Fibroblast of lung (primary cell): ENCODE measurements at places on chromosomes 7 and 10. TPM values are rescaled to one million over a fixed set of nuclear protein-coding genes. Genes with fewer than 3 reads are reported as not detected.

PPP1R3A gene
- total RNA-seq, result not detected in 2 replicates

DNA sequence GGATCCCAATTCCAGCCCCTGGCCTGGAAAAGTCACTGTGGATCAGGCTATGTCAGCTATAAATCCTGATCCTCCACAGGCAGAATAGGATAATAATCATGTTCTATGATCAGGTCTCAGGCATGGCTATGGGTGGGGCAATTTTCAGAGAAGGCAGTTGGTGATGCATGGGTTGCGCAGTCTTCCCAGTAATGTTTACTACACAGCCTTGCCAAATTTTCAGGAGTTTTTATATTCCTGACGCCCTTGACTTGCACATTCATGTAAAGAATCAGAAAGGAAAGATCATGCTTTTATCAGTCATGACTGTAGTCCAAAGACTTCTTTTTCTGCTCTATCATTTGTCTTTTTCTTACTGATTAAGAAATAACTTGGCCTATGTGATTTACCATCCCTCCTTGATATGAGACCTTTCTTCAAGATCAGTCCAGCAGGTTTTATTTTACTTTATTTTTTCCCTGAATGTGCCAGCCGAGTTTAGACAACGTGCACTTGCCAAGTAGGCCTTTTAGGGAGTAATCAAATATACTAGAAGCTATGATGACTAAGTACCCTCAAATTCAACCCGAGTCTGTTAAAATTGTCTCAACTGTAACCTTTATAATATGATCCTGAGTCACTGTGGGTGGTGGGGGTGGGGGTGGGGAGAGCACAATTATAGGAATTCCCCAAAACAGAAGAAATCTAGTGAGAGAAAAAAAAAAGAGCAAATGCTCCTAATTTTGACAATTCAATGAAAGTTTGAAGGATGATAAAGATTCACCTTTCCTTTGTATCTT is 31.9 kb downstream of the ARL4A start:
- DNase-seq, result peak; percentile 86

GRCh38 chr7:20797042-20797461 is 10.4 kb upstream of the SP8 start:
- DNase-seq, result no peak

DNA sequence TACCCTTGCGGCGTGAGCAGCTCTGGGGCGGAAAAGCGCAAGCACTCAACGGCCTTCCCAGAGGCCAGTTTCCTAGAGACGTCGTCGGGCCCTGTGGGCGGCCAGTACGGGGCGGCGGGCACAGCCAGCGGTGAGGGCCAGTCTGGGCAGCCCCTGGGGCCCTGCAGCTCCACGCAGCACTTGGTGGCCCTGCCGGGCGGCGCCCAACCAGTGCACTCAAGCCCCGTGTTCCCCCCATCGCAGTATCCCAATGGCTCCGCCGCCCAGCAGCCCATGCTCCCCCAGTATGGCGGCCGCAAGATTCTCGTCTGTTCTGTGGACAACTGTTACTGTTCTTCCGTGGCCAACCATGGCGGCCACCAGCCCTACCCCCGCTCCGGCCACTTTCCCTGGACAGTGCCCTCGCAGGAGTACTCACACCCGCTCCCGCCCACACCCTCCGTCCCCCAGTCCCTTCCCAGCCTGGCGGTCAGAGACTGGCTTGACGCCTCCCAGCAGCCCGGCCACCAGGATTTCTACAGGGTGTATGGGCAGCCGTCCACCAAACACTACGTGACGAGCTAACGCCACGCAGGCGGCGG is 12.6 kb downstream of the TRIM8 start:
- DNase-seq, result no peak

DNA sequence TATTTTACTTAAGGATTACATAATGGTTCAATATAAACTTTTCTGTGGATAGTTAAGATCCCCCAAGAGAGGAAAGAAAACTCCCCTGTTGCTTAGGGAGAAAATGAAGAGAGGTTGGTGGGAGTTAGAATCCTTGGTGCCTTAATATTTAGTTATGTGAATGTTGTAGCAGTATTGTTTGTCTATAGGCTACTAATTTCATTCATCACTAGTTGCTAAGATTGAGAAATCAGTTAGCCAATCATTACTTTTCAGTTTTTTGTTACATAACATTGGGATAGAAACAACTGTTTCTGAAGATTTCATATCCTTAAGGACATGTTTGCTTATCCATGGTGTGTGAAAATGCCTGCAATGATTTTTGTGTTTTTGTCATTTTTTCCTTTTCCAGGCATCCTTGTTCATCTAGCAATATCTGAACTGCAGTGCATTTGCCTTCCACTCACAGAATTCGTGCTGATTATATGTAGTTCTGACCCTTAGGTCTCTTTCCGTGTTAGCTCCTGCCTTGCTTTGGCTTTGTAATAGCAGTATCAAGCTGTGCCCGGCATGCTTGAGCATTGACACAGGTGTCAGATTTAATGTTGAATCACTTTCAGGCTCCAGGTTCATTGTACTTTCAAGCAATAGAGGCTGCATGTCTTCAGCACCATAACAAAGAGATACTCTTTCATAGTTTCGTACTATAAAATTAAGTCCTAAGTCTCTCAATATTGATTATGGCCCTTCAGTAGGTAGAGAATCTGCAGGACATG is 85.0 kb downstream of the PODXL start:
- DNase-seq, result no peak

DNA sequence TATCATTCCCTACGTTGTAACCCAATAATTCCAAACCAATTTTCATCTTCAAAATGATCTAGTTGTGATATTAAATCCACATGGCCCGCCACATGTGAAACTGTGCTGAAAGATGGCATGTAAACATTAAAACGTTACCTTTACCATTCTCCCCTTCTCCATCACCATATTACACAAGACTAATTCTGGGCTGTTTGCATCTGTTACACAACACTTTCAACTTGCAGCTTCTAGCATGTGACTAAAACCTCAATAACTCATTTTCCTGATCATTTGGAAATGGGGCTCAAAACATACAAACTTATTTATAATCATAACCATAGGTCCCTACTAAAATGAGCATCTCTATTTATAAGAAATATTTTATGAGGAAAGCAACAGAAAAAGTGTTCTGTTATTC is 4.7 kb downstream of the MTERF1 start:
- DNase-seq, result peak; percentile 23

ZNF398 gene
- 5.9 and 7.3 TPM in 2 replicates for total RNA-seq

DNA sequence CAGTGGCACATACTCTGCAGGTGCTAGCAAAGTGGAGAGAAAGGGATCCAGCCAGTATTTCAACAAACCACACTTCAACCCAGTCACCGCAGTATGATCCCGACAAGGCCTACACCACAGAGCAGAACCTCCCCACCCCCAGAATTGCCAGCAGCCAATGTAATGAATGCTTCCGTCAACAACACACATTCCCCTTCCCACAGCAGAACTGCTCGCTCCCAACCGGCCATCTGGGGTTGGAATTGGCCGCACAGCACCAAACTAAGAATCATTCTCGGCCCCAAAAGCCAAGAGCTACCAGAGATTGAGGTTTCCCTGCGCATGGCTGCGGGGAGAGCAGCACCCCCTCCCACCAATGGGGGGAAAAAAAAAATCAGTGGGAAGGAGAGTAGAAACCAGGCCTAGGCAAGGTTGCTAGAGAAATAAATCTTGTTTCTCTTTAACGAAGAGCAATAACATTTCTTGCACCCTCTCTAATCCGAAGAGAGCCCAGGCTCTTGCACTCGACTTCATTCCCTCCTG is 1.1 kb downstream of the WASL start:
- peak; percentile 85 for DNase-seq

DNA sequence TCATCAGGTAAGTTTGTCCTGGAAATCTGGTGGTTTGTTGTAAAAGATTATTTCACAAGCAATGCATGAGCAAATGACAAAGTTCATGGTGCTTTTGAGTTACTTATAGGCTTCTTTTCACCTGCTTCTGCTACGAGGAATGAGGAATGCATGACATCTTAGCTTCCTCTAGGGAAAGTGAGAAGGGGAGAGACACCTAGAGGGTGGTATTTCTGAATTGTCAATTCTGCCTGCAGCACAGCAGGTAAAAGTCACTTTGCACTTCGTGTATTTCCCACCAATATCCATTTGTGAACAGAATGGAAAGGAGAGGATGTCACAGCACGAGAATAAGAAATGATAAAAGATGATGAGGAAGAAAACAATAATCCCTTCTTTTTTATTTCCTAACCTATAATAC is 153.4 kb upstream of the FEZF1 start:
- no peak for DNase-seq

ANKRD61 gene
- total RNA-seq, result 0.17 and 0.26 TPM in 2 replicates

GRCh38 chr7:30598121-30598876 is 3.6 kb downstream of the GARS1 start:
- DNase-seq, result peak; percentile 38

GRCh38 chr7:156445997-156446761 is 194.4 kb upstream of the RNF32 start:
- no peak for DNase-seq

DNA sequence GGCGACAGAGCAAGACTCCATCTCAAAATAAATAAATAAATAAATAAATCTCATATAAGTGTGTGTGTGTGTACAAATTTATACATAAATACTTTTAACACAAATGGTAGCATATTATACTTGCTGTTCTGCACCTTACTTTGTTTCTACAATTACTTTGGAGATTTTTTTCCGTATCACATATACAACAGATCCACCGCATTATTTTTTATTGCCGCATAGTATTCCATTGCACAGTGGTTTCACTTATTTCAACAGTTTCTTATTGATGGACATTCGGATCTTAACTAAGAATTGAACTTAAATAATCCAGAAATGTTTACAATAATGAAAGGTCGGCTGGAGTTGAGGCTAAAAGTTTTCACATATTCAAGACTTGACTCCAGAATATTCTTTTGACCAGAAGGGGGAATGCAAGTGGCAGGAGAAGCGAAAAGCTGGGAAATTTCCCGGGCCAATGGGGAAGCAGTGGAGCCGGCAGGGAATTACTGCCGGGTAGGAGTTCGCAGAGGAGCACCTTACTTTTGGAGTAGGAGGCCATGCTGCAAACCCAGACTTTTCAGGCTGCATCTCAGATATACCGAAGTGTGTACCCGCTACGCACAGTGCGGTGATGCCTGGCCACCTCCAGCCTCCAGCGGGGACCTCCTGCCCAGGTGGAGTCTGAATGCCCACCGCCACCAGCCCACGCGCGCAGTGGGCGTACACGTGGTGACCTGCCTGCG is 415 bp upstream of the CNNM1 start:
- DNase-seq, result no peak

TRIL gene
- 0.17 and 0.77 TPM in 2 replicates for total RNA-seq

DNA sequence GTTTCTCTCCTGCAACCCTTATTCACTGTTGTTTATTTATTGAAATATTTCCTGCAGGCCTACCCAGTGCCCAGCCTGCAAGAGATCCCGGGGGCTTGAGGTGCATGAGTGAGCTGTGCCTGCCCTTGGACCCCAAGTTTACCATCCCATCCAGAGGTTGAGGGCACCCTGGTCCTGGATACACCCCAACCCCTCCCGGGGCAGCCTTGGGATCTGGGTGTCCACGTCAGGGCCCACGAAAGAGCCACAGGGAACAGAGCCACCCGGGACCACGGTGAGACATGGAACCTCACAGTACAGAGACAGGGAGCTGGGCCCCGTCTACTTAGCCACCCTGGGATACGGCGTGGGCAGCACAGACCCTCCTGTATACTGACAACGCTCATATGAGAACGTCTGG is 28.8 kb upstream of the PDGFA start:
- no peak for DNase-seq

- no peak for DNase-seq
These were observed 103.6 kb downstream of the BTAF1 start for GRCh38 chr10:92027141-92027540.

- DNase-seq, result no peak
These were observed 117.7 kb downstream of the ARHGAP21 start for GRCh38 chr10:24606021-24606420.

DNA sequence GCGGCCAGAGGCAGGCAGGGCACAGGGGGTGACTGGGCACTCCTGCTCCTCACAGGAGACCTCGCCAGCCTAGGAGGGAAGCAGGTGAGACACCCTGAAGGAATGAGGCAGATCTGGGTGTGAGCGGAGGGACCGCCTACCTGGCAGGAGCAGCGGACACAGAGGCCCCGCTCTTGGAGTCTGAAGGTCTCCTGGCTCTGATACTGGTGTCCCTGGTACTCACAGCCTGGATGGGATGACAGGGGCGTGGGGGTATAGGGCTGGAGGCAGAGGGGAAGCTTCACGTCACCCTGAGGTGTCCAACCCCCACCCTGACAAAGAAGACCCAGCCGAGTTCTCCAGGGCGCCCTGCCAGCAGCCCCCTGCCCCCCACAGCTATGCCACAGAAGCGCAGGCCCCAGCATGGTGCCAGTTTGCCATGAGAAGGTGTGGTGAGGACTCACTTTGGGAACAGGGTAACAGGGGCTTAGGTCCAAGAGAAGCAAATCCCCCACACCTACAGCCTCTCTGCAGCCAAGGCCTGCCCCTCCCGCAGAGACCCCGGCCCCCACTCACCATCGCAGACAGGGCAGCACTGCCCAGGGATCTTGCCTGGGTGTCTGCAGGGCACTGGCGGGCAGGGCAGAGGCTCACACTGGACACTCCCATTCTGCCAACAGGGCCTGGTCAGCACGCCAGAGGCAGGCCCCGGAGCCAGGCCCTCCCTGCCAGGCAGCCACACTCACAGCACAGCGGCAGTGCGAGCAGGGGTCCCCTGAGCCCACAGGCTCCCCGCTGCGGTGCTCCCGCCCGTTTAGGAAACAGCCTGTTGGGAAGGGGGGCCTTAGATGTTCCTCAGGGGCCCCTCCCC is 17.0 kb downstream of the KCP start:
- DNase-seq, result no peak

GRCh38 chr7:133429371-133429770 is 176.5 kb downstream of the EXOC4 start:
- DNase-seq, result peak; percentile 53

GRCh38 chr7:138900035-138900828 is 81.0 kb downstream of the KIAA1549 start:
- DNase-seq, result peak; percentile 75

DNA sequence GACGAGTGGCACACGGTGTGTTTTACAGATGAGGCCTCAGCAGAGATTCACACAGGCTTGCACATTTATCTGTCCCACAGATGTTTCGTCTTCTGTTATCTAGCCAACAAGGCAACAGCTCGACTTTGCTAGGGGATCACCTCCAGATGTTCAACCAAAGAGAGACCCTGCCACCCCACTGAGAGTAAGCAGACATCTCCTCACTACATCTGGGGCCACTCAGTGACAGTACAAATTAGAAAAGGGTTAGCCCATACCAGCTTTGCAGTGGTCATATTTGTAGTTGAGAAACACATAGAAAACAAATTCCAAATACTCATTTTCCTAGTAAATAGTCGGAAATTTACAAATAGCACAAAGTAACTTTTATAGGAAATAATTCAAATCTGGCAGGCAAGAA is 164.2 kb downstream of the HDAC9 start:
- no peak for DNase-seq

- DNase-seq, result no peak
These were observed 271.3 kb downstream of the STK31 start for GRCh38 chr7:23981314-23981713.

- DNase-seq, result peak; percentile 22
These were observed 78.7 kb downstream of the BEND7 start for GRCh38 chr10:13450069-13450468.
